GM23338 (cell line): ENCODE measurements at places on chromosomes 2 and 18.

DNA sequence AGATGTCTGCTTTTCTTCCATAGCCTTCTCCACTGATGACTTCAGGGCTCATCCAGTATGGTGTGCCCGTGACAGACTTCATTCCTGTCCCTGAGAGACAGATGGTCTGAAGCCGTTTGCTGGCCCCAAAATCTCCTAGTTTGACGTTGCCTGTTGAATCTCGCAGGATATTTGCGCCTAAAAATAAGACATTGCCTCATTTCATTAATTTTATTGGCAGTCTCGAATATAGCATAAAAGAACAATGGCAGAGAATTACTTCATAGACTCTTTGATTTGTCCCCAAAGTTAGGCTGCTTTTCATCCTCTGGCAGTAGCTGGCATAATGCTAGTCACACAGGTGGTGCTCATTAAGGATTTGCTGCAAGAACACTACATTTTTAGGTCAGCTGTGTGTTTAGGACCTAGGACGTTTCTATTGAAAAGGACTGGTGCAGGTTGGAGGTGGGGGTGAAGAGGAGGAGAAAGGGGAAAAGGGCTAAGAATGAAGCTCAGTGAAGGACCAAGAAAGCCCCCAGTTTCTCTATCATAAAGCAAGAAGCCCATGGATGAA is 14.7 kb upstream of the ERCC3 start:
- DNase-seq = no peak

GRCh38 chr2:28689771-28690170 is 61.9 kb upstream of the PPP1CB start:
- DNase-seq = no peak

GRCh38 chr2:198880986-198881385 is 576.8 kb downstream of the SATB2 start:
- no peak for DNase-seq

- DNase-seq = no peak
Measured at GRCh38 chr2:239223310-239224198, 177.3 kb downstream of the HDAC4 start.

DNA sequence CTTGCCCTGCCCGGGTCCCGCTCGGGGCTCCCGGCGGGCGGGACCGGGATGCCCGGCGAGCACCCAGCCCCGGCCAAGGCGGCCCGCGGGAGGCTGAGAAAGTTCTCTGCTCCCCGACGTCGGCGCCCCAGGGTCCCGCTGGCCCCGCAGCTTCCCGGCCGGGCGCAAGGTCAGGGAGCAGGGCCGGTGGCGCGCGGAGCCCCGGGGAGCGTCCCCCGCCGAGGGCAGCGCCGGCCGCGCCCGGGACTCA is 331 bp downstream of the SERPINE2 start:
- no peak for DNase-seq

DNA sequence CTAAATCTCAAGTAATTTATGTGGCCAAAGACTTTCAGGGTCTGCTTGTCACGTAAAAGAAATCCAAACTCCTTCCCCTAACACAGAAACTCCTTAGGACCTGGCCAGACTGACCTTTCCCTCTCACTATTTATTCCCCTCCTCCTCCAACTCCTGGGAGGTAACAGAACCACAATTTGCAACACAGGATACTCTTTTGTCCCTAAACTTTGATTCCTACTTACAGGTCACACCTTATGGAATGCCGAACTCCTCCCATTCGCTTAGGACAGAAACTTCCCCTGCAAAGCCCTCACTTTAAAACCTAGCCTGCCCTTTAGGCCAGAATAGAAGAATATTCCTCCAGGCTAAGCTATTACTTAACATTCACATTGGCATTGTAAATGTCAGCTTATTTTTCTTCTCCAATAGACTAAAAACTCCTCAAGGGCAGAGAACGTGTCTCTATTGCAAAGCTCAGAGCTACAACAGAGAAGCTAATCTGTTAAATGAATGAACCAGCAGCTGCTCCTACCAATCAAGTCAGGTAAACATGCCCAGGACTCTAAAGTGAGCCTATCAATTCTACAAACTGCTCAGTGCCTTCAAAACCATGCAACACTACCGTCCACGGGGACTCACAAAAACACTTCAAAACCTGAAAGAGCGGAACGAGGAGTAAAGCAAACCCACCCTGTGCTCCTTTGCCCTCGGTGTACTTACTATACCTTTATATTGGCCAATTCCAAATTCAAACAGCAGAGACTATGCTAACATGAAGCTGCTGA is 6.1 kb downstream of the INO80D start:
- DNase-seq = peak; percentile 90

- no peak for DNase-seq
Measured at GRCh38 chr2:224162122-224162521, 123.0 kb upstream of the SERPINE2 start.

DNA sequence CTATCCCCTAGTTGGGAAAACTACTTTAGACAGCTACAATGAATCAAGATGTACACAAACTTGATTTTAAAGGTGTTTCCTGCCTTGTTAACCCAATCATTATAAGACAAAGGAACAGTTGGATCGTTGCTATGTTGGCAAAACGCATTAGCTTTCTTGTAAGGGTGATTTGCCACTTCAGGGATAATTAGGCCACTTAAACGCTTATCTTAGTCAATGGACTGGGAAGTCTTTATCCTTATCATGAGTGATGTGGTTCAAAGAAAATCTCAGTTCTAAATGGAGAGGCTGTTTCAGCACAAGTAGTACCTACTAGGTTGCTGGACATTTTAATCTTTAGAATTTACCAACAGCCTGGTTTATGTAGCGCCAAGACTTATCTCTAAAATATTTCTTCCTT is 406.1 kb upstream of the MEX3C start:
- DNase-seq = no peak

DNA sequence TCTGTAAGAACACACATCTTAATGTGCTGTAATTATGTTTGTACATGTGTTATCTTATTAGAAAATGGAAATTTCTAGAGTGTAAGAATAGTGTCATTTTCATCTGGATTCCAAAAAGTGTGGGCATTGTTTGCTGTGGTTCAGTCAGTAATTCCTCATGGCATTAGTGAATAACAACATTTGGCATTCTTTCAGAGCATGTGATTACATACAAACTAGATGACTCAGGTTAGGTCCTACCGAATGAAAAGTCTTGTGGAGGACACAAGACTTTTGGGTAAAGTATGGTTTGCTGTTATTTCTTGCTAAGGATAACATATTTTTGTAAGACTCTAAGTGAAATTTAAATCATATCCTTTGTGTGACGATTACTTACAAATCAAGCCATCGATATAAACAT is 593.1 kb upstream of the NRXN1 start:
- DNase-seq = no peak

- no peak for DNase-seq
Measured at GRCh38 chr2:28855193-28855592, 14.9 kb downstream of the TRMT61B start.

DNA sequence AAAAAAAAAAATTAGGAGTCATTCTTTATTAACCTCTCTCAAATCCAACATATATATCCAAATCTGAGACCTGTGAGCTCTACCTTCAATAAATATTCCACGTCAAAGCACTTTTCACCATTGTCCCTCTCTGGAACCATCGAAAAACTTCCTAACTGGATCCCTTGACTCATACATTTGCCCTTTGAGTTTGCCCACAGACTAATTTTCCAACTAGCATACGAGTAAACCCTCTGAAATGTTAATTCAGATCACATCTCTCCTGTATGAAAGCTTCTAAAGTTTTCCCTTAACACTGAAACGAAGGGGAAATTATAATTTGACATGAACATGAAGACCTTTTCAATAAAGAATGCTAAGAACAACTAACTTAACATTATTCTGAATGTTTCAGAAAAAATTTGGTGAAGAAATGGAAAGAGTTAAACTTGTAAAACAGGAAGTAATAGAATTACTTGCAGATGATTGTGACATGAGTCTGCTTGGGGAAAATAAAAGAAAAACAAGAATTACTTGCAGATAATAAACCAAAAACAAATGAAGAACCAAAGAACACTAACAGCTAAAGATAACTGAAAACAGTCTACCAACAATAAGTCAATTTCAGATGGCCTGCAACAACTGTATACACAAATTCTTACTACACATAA is 110.6 kb downstream of the C2orf74 start:
- no peak for DNase-seq

- no peak for DNase-seq
Measured at GRCh38 chr2:213861638-213862037, 549.2 kb upstream of the VWC2L start.

GRCh38 chr2:38621018-38621417 is 18.3 kb upstream of the HNRNPLL start:
- DNase-seq = no peak

DNA sequence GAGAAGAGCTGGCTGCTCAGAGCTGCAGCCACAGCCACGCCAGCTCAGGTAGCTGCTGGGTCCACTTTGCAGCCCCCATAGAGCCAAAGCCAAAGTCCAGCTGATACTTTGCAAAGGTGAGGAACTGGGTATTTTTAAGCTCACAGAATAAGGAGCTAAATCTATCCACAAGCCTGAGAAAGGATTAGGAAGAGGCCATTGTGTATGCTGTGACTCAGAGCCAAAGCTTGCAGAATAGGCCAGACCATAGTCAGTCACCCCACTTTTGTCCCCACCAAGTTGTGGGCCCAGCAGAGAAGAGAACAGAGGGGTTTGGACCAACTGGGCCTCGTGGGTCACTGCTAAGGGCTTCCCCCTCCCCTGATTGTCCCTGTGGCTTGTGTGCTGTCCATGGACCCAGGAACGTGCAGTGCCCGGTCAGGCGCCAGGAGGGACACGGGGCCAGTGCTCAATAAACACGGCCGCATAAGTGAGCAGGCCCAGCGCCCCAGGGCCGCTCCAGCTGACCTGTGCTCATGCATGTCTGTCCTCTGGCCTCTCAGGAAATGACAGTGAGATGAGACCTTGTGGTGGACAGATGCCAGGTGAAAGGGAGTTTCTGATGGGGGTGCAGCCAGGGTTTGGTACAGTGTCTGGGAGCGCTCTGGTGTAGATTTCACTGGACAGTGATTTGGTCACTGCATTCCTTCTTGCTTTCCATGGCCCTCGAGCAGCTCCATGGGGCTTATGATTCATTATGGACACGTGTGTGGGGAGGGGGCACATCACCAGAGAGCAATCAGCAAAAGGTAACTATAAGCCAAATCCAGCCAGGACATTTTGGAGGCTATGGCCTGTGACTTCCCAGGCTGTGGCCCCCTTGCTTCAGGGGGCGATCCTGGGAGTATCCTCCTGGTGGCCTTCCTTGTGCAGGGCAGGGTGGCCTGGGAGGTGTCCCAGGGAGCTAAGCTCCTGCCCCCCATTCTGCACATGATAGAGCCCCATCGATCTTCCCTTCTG is 31.3 kb downstream of the MAL start:
- no peak for DNase-seq

GRCh38 chr18:2891526-2892431 is 45.0 kb downstream of the EMILIN2 start:
- DNase-seq = no peak

DNA sequence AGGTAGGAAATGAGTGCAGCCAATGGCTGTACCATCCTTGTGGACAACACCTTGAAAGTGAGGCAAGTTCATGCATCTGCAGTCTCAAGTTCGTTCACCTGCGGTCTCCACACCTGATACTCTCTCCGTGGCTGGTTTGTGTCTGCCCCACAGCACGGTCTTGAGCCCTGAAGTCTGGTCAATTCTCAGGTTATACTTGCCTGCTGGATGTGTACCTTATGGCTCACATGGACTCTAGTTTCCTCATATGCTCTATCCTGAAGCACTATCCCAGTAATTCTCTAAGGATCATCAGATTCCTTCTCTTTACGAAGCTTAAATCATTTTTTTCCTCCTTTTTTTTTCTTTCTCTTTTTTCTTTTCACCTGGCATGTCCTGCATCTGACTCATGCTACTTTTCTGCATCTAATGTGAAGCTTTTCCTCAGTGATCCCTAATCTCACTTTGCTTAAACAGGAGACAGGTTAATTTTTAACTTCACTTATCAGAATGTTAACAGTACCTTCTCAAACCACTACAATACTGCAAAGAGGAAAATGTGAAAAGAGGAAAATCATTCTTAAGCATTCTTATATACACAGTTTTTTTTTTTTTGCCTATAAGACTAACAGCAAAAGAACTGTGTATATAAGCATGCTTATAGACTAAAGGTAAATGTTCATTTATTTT is 511.2 kb downstream of the SOX11 start:
- DNase-seq = no peak

GRCh38 chr2:233849607-233850271 is 4.6 kb downstream of the HJURP start:
- no peak for DNase-seq

GRCh38 chr2:152537081-152537651 is 180.1 kb downstream of the PRPF40A start:
- no peak for DNase-seq

DNA sequence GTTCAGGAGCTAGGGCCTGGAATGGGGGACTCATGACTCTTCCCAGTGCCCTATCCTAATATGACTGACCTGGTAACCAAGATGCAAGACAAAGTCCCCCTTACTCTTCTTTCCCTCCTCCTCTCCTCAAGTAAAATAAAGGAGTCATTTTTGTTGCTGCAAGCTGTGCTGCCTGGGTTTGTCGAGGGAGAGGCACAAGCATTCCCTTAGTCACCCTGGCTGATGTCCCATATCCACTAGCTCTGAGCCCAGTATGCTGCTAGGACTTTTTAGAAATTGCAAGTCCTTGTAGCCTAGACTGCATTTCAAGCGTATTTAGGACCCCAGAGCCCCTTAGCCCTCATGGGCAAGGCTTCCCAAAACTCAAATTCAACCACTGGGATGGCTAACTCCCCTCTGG is 338.5 kb upstream of the SETBP1 start:
- no peak for DNase-seq

- no peak for DNase-seq
Measured at GRCh38 chr2:2851806-2852777, 521.0 kb upstream of the MYT1L start.

- DNase-seq = no peak
Measured at GRCh38 chr2:144459286-144459685, 60.6 kb downstream of the ZEB2 start.

DNA sequence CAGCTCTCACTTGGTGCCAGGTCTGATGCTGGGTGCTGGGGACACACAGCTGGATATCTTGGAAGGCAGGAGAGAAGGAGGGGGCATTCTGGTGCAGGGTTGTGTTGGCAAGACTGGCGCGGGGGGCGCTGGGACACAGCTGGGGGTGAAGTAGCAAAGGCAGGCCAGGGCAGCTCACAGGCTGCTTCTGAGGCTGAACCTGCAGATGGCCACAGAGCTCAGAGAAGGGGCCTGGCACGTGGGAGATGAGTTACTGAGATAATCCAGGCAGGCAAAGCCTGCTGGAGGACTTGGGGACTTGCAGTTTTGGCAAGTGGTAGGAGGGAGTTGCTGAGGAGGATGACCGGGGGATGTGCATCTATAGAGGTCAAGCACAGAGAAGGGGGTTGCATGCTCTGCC is 16.2 kb upstream of the DGKD start:
- no peak for DNase-seq

DNA sequence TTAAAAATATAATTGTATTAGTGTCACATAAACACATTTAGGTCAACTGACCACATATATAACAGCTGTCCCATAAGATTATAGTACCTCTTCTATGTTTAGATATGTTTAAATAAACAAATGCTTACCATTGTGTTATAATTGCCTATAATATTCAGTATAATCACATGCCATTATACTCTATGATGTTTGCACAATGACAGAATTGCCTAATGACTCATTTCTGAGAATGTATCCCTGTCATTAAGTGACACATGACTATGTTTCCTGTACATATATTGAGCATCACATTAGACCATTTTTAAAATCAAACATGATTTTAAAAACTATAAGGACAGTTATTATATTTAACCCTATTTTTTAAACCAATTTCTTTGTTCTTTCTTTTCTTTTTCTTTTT is 89.8 kb downstream of the HS6ST1 start:
- DNase-seq = no peak
